HepG2 (cell line): ENCODE measurements at places on chromosomes 2 and 18. TPM values are rescaled to one million over a fixed set of nuclear protein-coding genes. Genes with fewer than 3 reads are reported as not detected.

GRCh38 chr2:205792908-205793307, 110.6 kb downstream of the NRP2 start:
- no peak for DNase-seq

- no peak for DNase-seq
Measured at GRCh38 chr2:3192920-3193319, 184.7 kb downstream of the EIPR1 start.

- no peak for DNase-seq
Measured at GRCh38 chr2:33453905-33454479, 22.5 kb upstream of the RASGRP3 start.

DNA sequence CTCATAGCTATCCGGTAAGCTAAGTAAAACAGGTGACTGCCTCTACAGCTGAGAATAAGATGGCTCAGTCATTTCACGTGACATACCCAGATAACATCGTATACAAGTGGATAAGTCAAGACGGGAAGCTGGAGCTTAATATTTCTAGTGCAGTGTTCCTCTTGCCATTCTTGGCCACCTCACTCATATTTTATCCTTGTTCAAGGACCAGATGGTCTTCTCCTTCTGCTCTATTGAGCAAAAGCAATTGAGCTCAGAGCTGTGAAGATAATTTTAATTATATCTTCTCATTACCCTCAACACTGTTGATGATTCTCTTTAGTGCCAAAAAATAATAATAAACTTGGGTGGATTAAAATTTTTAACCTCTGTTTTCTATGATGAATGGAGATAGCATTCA, 201.1 kb downstream of the DCC start:
- DNase-seq = no peak

- DNase-seq = no peak
Measured at GRCh38 chr2:127887776-127888130, 2.0 kb upstream of the AMMECR1L start.

- DNase-seq = no peak
Measured at GRCh38 chr18:6413579-6414117, 1.1 kb downstream of the L3MBTL4 start.

- DNase-seq = no peak
Measured at GRCh38 chr2:237886685-237887481, 27.5 kb downstream of the RAMP1 start.

DNA sequence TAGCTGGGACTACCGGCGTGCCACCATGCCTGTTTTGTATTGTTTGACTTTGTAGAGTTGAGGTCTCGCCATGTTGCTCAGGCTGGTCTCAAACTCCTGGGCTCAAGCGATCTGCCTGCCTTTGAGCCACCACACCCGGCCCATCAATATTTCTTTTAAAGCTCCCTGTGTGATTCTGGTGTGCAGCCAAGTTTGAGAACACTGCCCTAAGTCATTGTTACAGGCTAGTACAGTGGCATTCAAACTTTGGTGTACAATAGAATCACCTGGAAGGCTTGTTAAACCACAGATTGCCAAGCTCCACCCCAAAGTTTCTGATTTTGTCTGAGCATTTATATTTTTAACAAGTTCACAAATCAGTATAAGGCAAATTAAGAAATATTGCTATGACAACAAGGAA, 99.9 kb downstream of the RBBP8 start:
- DNase-seq = no peak

DNA sequence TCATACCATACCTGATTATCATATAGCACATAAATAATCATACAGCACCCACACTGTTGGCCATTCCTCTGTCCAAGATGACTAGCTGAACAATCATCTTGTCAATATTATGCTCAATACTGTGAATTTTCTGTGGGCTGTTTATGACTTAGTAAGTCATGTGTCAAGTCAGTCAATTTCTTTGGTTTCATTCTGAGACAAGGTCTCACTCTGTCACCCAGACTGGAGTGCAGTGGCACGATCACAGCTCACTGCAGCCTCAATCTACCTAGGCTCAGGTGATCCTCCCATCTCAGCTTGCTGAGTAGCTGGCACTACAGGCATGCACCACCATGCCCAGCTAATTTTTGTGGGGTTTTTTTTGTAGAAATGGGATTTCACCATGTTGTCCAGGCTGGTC, 5.7 kb downstream of the MCM6 start:
- DNase-seq = no peak

- no peak for DNase-seq
Measured at GRCh38 chr18:9707381-9708056, 582 bp upstream of the RAB31 start.

DNA sequence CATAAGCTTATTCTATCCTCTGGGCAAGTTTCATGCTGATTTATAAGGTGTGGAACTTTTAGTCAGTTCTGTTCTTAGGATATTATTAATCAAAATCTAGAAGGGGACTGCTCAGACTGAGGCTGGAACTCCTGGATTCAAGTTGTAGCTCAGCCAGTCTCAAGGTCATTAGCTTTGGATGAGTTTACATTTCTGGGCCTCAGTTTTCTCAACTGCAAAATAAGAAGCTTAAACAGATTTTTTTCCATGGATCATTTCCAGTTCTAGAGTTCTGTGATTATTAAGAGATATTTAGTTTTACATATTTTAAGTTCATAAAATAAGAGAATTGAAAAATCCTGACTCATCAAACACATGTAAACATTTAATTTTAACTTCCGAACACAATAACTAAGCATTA, 442.5 kb upstream of the PKDCC start:
- DNase-seq = no peak

- DNase-seq = peak; percentile 60
Measured at GRCh38 chr2:219561179-219562048, 9.9 kb downstream of the OBSL1 start.

GRCh38 chr18:3333721-3334386, 71.9 kb downstream of the MYL12B start:
- DNase-seq = no peak

DNA sequence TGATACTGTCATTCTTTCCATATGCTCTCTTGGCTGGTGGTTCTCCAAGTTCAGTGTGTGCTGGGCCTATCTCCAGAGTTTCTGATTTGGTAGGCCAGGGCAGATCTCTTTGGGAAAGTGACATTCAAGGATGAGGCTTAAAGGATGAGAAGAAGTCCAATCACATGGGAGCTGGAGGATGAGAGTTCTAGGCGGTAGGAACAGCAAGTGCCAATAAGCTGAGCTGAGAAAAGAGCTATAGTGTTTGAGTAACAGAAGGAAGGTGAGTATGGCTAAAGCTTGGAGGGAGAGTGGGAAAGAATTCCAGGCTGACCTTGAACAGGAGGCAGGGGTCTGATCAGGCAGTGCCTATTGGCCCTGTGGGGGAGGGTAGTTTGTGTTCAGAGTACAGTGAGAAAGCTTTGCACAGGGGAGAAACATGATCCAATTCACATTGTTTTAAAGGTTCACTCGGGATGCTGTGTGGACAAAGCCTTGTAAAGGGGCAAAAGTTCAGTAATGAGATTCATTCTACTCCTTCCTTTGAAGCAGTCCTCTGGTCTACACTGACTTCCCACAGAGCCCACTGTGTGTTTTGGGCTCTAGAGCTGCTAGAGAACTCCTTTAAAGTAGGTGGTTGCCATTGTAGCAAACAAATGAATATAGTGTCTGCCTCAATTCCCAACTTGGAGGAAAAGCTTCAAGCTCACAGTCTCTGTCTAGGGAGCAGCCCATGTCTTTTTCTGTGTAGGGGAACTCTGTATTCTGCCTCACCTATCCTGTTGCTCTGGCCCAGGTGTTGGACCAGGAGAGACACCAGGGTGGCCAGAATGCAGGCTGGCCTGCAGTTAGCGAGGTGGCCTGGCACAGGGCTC, 81.8 kb downstream of the FASTKD2 start:
- peak; percentile 94 for DNase-seq

DNA sequence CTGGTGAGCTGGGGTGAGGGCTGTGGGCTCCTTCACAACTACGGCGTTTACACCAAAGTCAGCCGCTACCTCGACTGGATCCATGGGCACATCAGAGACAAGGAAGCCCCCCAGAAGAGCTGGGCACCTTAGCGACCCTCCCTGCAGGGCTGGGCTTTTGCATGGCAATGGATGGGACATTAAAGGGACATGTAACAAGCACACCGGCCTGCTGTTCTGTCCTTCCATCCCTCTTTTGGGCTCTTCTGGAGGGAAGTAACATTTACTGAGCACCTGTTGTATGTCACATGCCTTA, 10.5 kb downstream of the PROC start:
- DNase-seq = no peak

DNA sequence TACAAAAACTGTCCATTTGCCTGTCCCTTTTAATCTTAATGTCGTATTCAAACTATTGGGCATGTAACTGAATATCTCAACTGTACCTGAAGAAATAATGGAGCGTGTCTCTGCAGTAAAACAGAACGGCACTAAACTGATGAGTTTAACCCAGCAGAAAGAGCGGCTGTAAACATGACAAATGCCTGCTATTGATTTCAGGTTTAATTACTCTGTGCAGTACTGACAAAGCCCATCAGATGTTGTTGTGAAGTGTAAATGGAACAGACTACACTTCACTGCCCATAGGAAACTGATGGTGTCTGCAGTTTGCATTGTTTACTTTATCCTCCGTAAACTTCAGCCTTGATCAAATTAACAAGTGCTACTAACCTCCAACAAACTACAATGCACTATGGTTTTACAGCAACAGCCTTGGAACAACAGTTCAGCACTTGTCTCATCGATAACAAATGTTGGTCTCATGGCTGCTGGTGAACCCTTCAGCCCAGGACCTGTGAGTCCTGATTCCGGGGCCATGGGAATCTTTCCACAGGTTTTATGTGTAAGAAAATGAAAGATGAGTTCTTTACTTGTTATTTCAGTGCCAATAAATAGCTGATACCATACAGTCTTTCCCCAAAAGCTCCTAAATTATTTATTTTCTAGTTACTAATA, 316.5 kb downstream of the CCDC178 start:
- DNase-seq = no peak

- peak; percentile 45 for DNase-seq
Measured at GRCh38 chr2:223943561-223944008, 1.6 kb downstream of the WDFY1 start.

Gene SCN1A
- 14.9 and 19.9 TPM in 2 replicates for polyA plus RNA-seq

Gene UBR3
- polyA plus RNA-seq = 12.7 and 15.1 TPM in 2 replicates

Gene ATOH8
- polyA plus RNA-seq = 0.22 and 0.61 TPM in 2 replicates

Gene RTKN
- polyA plus RNA-seq = 166 and 187 TPM in 2 replicates

Gene CAVIN2
- polyA plus RNA-seq = 28.1 and 38.8 TPM in 2 replicates

Gene CTAGE1
- 0.01 TPM in 1 of 2 replicates, not detected in the other for polyA plus RNA-seq

Gene ST6GAL2
- not detected in 2 replicates for polyA plus RNA-seq

Gene C2orf80
- polyA plus RNA-seq = not detected in 2 replicates

Gene LAMA1
- polyA plus RNA-seq = 0.05 TPM in 2 replicates

Gene C2orf92
- 5.0 and 9.4 TPM in 2 replicates for polyA plus RNA-seq

Gene SYT4
- polyA plus RNA-seq = not detected in 2 replicates
